ENCODE measurements at places on chromosomes 2 and 18.
A peak's percentile ranks its signal among the peaks of the same experiment; 100 is the strongest.

DNA sequence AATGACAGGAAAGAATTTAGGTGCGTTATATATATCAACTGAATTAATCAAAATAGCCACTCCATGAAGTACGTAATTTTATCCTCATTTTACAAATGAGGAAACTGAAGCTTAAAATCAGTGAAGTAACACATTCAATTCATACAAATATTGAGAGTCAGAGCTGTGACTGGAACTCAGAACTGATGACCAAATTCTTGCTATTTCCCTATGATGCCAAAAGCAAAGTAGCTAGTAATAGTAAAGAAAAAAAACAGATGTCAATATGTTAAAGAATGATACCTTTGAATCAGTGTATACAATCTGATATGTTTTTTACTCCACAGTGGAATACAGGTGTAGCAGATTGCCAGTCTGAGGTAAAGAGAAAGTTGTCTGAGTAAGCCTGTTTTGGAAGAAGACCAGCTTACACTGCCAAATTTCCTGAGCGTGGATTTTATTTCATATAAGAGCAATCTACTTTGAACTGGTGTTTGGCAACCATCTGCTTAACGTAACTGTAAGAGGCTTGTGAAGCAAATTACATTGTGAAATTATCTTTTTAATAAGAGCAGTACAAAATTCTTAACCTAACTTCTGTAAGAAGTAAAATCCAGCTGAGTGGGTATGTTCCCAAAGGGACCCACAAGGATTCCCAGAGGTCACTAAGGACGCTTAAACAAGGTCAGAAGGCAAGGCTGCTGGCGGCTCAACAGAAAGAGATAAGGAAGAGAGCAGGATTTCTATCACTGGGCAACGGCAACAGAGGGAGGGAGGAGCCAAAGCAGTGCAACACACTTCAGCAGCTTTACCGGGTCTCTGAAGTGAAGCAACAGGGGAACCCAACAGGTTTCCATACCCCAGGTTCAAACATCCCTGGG, 85.6 kb downstream of the IKZF2 start:
- peak; percentile 20 for DNase-seq

- no peak for DNase-seq
These were observed 218.8 kb upstream of the APCDD1 start for GRCh38 chr18:10235661-10235952.

DNA sequence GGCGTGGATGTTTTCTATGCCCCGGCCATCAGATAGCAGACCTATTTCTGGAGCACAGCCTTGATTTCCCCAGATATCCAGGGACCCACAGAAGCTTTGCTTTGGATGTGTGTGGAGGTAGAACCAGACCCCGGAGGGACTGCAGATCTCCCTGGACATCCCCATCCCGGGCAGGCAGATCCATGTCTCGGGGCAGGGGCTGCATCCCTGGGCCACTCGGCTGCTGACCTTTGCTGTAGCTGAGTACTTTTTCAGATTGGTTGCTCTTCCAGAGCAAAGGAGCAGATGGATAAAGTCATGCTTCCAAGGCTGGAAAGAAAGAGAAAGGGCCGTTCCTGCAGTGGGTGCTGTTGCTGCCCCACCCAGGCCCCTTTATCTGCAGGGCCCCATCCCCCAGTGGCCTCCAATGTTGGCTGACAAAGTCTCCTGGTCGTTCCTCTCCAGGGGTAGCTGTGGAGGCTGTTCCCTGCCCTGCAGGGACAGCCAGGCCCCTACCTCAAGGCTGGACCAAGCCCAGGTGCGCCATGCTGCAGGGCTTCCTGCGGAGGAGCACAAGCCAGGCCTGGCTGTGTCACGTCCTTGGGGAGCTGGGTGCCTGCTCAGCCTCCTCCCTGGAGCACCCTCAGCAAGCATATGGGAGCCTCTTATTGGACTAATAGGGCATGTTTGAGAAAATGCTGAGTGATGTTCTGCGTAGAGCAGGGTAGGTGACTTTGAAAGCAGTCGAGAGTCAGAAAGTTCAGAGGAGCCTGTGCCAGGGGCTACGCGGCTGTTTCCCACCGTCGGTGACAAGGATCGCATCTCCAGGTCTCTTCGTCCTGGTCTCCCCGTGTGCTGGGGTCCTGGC, 68.4 kb downstream of the TPO start:
- no peak for DNase-seq

- no peak for DNase-seq
These were observed 125.4 kb upstream of the CTNNA2 start for GRCh38 chr2:79387431-79387830.

Measured in brain microvascular endothelial cell (primary cell).